ENCODE measurements at places on chromosomes 2 and 18.
A peak's percentile ranks its signal among the peaks of the same experiment; 100 is the strongest.

DNA sequence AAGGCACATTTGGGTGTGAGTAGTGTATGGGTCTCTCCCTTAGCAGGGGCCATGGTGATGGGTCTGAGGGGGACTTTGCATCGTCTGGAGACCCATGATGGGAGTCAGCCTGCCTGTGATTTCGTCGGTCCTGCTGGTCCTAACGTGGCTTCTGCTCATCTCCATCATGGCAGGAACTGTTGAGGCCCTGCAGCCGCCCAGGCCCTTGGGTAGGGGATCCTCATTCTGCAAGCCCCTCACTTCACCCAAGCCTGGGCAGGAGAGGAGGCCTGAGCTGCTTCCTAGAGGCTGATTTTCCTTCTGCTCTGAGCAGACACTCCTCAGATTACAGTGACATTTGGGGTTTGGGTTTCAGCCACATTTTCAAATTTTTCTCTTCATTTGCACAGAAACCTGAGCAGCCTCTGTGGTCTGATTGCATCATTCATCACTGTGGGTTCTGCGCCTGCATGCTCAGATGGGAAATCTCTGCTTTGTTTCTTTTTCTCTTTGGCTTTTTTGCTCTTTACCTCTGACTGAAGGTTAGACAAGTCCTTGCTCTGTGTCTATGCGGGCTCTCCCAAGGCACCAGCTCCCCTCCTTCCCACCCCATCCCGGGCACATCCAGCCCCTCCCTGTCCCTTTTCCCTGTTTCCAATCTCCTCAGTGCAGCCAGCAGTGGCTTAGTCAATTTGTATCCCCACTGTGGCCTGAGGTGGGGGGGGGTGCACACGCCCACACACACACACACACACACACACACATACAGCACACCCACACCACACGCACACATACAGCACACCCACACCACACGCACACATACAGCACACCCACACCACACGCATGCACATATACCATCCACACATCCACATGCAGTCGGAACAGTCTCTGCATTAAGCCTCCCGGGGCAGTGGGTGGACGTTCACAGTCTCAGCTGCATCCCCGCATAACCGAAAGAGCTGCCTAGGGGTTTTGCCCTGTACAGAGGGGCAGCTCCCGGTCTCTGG, 305.4 kb upstream of the HS6ST1 start:
- peak; percentile 30 for DNase-seq

DNA sequence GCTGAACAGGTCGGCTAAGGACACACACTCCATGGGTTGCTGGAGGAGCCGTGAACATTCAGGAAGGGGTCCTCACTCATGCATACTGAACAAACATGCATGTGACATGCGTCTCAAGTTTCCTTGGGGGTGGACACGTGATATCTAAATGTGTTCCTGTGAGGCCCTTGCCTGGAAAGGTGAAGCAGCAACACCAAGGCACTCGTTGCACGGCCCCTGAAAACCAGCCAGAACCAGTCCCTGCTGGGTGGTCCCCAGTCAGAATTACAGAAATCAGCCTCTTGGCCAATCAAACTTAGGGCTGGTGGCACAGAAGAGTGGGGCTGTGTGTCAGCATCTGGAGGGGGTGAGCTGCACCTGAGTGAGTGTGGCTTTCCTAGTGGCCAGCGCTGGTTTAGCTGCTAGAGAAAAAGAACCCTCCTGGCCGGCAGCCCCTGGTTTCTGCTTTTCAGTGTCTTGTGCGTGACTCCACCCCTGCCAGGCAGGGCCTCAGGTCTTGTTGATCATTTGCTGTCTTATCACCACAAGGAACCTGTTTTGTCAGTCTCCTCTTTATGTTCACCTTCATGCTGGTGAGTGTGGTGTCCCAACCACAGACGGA, 3.2 kb upstream of the AQP12B start:
- no peak for DNase-seq

- DNase-seq = no peak
These were observed 27.4 kb downstream of the ADAM17 start for GRCh38 chr2:9527995-9528787.

GRCh38 chr2:173101687-173102086, 26.0 kb downstream of the MAP3K20 start:
- DNase-seq = no peak

DNA sequence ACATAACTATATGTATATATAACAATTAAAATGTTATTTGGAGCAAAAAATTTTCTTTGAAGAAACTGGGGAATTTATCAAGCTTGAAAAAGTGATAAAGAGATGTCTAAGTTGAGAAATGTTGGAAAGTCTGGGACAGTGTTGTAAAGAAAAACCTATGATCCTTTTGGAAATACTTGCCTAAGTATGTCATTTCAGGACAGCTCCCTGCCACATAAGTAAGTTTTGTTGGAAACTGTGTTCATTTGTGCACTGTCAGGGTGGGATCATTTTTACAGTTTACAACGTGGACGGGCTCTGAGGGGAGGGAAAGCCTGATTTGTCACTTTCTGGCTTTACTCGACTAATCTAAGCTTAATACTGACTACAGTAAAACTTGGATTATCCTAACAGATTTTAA, 10.4 kb upstream of the COL3A1 start:
- DNase-seq = no peak

DNA sequence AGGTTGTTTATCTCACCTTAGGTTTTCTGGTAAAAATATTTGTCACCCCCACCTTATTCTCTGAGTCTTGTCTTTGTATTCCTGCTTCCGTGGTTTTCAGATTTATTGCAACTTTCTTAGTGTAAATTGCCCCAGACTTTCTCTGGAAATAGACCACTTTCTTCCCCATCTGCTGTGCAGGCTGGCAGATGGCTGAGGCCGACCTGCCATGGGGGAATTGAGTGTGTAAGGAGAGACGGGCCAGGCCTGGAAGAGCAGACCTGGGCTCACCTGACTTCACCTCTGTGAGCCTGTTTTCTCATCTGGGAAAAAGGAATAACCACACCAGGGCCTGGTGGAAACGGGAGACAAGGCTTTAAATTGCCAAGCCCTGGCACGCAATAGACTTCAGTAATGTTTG, 44.9 kb downstream of the ACKR3 start:
- DNase-seq = no peak

GRCh38 chr2:60538101-60538500, 15.4 kb downstream of the BCL11A start:
- DNase-seq = no peak

GRCh38 chr18:9130806-9131205, 5.8 kb upstream of the ANKRD12 start:
- no peak for DNase-seq

DNA sequence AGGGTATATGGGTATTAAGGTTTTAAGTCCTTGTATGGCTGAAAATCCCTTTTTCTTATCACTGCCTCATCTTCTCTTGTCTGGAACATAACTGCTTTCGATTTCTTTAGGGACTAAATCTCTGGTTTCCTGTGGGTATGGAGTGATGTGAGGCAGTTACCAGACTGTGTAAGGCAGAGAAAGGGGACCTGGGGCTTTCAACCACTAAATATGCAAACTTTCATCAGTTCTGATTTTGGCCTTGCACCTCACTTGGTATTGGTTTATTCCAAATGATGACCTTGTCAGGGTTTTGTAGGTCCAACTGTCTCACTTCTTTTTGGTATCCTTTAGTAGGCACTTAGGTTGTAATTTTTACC, 9.3 kb downstream of the MAP4K4 start:
- DNase-seq = peak; percentile 8

DNA sequence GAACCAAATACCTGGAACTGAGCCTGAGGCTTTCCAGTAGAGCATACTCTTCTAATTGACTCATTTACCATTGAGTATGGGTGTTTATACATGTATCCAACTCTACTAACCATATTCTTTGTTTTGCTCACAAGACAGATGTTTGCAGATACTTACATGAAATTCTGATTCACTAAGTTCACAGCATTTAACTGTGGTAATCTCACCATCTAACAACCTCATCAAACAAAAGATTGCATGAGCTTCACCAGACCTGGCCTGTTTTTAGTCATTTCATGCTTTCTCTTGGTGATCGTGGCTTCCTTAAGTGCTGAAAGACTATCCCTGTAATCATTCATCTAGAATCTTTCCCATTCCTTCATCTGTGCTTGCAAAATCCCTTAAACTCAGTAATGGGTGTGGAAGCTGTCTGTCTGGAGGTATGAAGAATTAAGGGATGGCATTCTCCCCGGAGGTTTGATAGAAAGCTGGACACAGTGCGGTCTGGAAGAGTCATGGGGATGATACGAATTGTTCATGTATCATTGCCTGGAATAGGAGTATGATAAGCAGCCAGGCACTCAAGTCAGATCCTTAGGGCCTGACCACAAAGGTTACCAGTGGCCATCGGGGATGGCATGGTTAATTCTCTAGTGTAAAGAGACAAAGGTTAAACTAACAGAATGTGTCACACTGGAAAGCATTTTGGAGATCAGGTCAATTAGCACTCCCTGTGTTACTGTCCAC, 42.0 kb upstream of the IL1R1 start:
- DNase-seq = no peak

- no peak for DNase-seq
These were observed 275.1 kb downstream of the CYRIA start for GRCh38 chr2:16390561-16390960.

GRCh38 chr18:63241317-63241712, 78.3 kb downstream of the BCL2 start:
- no peak for DNase-seq

DNA sequence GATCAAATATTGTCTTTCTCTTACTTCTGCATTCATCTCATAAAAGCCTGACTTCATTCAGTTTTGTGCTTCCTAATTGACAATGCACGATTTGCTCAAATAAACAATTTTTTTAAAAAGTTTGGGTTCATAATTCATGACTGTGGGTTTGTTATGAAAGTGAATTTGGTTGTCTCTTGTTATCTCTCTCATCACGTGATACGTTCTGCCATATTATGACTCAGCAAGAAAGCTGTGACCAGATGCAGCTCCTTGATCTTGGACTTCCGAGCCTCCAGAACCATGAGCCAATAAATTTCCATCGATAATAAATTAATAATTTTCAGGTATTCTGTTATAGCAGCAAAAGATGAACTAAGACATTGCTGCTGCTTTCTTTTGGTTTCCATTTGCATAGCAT, 156.5 kb upstream of the LRATD1 start:
- DNase-seq = no peak

- no peak for DNase-seq
These were observed 161.4 kb downstream of the MYO3B start for GRCh38 chr2:170339322-170339721.

DNA sequence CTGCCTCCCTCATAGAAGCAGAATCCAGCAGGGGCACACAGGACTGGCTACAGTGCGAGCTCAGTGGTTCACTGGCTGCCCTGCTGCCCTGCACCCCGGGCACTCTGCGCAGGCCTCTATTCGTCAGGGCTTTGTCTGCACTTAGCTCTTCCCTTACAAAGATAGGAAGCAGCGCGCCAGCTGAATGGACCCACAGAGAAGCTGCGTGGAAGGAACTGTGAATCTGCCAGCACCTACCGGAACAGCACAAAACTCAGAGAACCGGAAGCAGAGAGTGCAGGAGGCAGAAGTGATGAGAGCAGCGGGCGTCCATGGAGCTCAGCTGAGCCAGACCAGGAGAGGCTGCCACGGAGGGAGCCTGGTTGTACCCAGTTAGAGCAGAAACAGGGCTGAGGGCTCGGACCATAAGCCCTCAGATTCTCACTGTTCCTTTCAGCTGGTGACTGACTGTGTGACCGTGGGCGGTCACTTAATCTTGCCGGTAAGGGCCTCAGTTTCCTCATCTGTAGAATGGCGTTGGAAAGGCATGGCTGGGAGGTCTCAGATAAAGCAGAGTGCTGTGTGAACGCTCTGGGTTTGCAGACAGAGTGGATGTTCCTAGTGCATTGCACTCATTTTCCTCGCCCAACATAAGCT, 23.1 kb upstream of the SLC66A3 start:
- no peak for DNase-seq

- DNase-seq = no peak
These were observed 476.1 kb downstream of the LPIN1 start for GRCh38 chr2:12222554-12222953.

- DNase-seq = no peak
These were observed 148.8 kb downstream of the RTN4 start for GRCh38 chr2:54901224-54901986.

GRCh38 chr2:166464187-166464586, 29.9 kb downstream of the SCN7A start:
- no peak for DNase-seq

- no peak for DNase-seq
These were observed 501.1 kb upstream of the TNP1 start for GRCh38 chr2:217360781-217361482.

GRCh38 chr2:175463589-175464310, 282.2 kb upstream of the ATP5MC3 start:
- DNase-seq = no peak

- no peak for DNase-seq
These were observed 549.9 kb downstream of the XIRP2 start for GRCh38 chr2:167438206-167438605.

GRCh38 chr2:160522951-160523710, 29.5 kb upstream of the RBMS1 start:
- no peak for DNase-seq

DNA sequence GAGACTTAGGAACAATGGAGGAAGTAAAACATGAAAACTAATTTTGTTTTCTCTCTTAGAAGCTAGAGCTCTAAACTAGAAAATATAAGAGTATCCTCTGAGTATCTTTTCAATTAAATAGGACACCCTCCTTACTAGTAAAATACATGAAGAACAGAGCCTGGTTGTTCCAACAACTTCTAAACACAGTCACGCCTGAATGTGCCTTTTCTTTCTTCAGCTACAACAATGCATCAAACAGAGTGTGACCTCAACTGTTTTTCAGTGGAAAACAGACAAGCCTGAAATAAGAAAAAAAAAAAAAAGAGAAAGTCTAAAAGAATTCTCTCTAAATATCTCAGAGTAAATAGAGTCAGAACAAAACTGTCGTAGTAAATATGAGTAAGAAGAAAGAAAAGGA, 928.8 kb downstream of the CNTNAP5 start:
- DNase-seq = no peak

- DNase-seq = peak; percentile 70
These were observed 1.1 kb upstream of the CEP192 start for GRCh38 chr18:12990123-12990475.

- DNase-seq = no peak
These were observed 151.6 kb downstream of the MYO1B start for GRCh38 chr2:191396794-191397193.

GRCh38 chr18:51251625-51252024, 54.1 kb upstream of the MEX3C start:
- no peak for DNase-seq

GRCh38 chr2:176832086-176832485, 380.5 kb upstream of the HNRNPA3 start:
- DNase-seq = no peak

GRCh38 chr2:437756-438393, 150.0 kb upstream of the ALKAL2 start:
- DNase-seq = peak; percentile 60

- DNase-seq = no peak
These were observed 24.6 kb downstream of the TRIB2 start for GRCh38 chr2:12741380-12741779.

Data from stimulated activated CD8-positive, alpha-beta memory T cell treated with anti-CD3 and anti-CD28 coated beads, Interleukin-4, amount 100 ng/mL, for 48 hours (primary cell).